ENCODE measurements at places on chromosomes 7 and 10.

DNA sequence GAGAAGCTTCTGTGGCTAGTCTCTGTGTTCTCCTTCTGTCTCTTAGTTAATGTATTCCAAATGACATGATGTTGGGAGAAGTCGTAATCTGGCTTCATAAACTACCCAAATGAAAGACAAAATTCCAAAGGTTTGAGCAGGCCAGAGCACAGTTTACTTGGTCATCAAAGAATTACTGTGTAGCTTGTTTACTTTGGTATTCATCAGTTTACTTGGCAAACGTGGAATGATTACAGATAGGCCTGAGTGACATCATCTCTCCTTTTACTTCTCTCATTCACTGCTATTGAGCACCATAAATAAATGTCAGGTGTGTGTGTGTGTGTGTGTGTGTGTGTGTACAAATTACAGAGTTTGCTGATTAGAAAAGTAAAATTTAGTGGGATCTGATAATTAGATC is 327.3 kb downstream of the PHTF2 start:
- no peak for DNase-seq

- DNase-seq: peak; percentile 19
Observed at GRCh38 chr10:103745341-103746247, 109.8 kb downstream of the SH3PXD2A start.

- no peak for DNase-seq
Observed at GRCh38 chr7:77830649-77831355, 32.2 kb downstream of the PHTF2 start.

DNA sequence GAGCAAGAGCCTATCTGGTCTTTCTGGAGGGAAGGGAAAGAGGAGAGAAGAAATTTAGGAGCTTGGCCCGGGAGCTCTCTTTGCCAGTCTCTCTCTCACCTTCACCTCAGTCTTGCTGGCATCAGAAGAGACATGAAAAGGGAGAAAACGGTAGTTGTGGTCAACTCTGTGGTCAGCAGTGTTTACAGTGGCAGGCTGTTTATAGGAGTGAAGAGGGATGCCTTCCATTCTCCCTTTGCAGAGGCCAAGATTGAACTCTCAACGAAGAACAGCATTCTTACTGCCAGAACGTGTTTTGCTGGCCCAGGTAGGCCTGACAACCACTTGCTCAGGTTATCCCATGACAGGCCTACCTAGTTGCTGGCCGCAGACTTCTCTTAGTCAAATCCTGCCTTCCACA is 133.3 kb downstream of the CCDC3 start:
- DNase-seq: no peak

- no peak for DNase-seq
Observed at GRCh38 chr10:119723624-119724023, 2.2 kb upstream of the INPP5F start.

DNA sequence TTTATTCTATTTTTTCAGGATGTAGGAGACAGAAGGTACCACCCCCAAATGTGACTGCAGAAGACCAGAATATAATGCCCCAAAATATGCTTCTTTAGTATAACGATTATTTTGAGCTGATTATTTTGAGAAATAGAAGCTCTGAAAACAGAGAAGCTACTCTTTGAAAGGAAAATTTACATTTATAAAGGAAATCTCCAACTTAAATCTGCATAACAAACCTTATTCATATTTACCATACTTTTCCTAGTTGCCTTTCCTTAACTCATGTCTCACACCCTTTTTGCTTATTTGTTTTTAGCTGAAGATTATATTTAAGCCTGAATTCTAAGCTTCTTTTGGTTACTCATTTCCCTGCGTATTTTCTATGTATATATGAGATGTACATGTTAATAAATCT is 127.1 kb upstream of the THSD7A start:
- DNase-seq: no peak

GRCh38 chr10:24351961-24352360 is 143.0 kb downstream of the KIAA1217 start:
- no peak for DNase-seq

GRCh38 chr7:30478349-30479201 is at the start of gene NOD1:
TSS of gene NOD1 (minus strand) at chr7:30478784. CDS start at chr7:30456921, 21,863 bp downstream.
- DNase-seq: peak; percentile 57

GRCh38 chr7:123498601-123499000 is 35.8 kb downstream of the IQUB start:
- no peak for DNase-seq

DNA sequence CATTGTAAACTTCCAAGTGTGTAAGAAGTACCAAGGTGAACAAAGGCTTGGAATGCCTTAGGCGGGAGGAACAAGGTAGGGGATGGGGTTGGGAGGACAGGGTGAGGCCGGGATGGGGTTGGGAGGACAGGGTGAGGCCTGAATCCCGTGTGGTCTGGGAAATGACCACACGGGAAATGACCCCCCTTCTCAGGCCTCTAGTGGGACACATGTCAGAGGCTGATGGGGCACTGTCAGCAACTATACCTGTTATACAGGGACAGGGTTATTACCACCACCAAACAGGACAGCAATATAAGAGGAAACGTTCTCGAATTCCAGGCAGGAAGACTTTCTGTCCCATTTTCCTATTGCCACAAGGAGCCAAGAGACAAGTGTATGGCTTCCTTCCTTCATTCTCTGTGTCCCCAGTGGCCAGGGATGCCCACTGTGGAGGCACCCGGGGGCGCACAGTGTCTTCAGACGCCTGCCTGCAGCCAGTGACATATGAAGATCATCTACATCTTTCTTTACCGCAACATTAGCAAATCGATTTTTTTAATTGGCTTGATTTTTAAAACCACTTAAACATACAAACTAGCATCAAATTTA is 1.3 kb downstream of the MKI67 start:
- no peak for DNase-seq

- no peak for DNase-seq
Observed at GRCh38 chr7:32501522-32501921, 6.2 kb downstream of the AVL9 start.

- no peak for DNase-seq
Observed at GRCh38 chr10:116715341-116715740, 27.0 kb downstream of the HSPA12A start.

DNA sequence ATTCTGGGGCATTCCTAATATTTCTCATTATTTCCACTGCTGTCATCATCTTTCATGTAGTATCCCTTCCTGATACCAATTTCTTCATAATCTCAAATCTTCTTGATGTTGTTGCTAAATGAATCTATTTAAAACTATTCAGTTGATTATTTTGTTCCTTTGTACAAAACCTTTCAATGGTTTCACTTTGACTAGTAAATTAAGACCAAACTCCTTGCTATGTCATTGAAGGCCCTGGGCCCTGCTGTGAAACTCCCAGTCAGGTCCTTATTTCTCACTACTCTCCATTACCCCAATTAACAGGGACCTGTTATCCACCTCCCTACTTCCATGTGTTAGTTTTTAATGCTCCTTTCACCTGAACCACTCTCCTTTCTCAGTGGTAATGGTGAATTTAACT is 97.0 kb downstream of the CTTNBP2 start:
- no peak for DNase-seq

DNA sequence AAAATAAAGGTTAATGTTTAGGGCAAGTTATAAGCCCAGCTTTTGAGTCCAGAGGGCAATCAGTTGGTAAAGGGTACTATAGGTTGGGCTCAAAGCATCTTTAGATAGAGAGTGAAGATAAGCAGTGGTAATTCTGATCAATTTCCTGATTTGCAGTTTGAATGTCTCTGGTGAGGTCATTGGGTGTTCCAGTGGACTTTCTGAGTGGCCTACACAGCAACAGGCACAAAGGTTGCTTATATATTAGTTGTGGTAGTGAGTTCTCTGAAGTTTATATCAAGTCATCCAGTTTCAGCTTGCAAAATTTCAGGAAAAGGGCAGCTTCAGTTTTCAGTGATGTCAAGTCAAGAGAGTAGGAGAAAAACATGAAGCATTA is 29.1 kb downstream of the GIMAP5 start:
- no peak for DNase-seq

DNA sequence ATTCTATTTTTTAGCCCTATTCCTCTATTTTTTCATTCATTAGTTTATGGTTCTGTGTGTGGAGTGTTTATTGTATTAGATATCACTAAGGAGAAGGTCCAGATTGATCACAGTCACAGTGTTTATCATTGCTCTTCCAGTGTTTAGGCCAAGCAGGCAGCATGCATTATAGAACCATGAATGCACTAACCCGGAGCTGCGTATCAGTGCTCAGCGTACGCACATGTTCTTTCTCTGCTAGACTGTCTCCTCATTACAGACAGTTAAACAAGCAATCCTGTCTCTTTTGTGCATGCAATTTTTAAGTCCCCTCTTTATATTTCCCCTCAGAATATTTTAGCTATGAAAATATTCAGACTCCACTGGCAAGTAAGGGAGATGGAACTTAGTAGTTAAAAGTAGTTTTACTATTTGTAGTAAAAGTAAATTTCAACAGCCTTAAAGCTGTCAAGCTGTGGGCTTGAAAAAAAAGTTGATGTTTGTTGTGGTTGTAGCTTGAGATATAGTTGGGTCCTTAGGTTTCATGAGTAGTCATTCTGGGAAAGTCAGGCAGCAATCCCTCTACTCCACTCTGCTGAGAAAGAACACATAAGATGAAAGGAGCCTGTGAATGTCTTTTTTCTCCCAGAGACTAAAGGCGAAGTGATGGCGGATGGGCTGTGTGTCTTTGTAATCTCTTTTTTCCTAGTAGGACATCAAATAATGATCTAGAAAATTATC is 260.4 kb downstream of the CDK14 start:
- DNase-seq: no peak

GRCh38 chr7:122602800-122603199 is 96.1 kb downstream of the RNF133 start:
- no peak for DNase-seq

DNA sequence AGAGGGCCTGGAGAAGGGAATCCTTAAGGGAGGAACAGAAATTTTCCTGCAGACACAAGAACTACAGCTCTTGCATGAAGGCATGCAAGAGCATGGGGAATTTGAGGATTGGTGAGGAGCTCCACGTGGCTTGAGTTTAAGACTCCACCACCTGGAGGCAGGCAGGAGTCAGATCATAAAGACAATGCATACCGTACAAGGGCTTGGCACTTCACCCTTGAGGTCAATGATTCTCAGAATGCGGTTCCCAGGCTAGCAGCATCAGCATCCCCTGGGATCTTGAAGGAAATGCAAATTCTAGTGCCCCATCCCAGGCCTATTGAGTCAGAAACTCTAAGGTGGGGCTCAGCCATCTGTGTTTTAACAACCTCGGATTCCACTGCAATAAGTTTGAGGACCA is 143.8 kb downstream of the C7orf25 start:
- no peak for DNase-seq

- peak; percentile 64 for DNase-seq
Observed at GRCh38 chr7:76507723-76508406, 2.5 kb upstream of the UPK3B start.

DNA sequence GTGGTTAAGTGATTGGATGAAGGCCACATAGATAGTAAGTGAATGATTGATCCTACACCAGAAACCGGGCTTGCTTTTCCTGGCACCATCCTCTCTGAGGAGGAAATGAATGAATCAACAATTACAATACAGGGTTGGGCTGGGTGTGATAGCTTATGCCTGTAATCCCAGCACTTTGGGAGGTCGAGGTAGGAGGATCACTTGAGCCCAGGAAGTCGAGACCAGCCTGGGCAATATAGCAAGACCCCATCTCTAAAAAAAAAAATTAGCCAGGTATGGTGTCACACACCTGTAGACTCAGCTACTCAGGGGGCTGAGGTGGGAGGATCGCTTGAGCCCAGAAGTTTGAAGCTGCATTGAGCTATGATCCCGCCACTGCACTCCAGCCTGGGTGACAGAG is 111.5 kb downstream of the COL26A1 start:
- DNase-seq: no peak

- DNase-seq: no peak
Observed at GRCh38 chr7:26151096-26151495, 902 bp upstream of the NFE2L3 start.

DNA sequence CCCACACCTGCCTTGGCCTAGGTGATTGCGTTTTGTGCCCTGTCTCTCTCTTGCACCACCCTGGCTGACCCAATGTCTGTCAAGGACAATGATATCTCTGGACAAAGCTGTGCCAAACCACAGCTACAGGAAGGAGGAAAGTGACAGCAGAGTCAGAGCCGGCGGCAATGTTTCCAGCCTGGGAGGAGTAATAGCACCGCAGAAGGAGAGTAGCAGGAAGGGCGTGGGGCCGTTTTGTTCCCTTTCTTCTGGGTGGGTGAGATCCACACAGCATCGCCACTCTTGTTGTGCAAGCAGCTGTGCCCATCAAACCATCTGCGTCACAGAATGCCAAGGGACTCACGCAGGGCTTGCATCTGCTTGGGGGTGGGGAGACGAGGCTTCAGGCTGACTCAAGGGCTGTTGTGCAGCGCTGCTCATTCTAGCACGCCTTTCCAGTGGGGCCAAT is 341.6 kb upstream of the AUTS2 start:
- peak; percentile 79 for DNase-seq

DNA sequence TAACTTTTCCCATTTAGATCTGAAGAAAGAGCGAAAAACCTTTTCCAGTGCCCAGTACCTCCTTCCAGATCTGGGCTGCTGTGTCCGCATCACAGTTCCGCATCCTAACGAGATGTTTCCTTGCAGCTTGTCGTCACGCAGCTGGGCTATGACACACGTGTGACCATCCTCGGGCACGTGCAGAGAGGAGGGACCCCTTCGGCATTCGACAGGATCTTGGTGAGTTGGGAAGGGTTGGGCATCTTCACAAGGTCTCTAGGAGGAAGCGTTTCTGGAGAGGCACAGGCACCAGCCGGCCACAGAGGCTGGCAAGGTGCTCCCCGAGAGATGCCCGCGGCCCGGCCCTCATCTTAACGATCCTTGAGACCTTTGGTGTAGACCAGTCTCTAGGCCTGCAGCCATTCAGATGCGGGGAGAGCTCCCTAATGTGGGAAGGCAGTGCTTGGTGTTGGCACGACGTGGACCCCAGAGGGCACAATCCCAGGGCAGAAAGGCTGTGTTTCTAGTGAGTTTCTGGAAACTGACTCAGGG is 41.3 kb downstream of the PFKP start:
- DNase-seq: no peak

DNA sequence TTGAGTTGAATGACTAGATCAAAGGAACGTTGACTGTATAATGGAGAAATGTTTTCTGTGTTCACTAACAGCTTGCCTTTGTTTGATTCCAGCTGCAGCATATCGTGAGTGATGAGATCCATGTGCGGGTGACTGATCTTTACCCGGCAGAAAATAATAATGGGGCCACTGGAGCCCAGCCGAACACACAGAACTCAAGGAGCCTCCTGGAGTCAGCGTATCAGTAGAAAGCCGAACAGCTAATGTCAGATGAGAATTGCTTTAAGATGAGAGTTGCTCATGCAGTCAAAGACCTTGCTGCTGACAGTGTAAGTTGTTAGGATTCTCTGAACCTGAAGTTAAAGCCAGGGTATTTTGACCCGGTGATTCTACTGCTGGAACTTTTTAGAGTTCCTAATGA is 34.3 kb upstream of the MTPAP start:
- DNase-seq: no peak

All from CD4-positive, alpha-beta T cell treated with Interferon gamma for 1 hour (primary cell).